ENCODE measurements at places on chromosomes 2 and 18. TPM values are rescaled to one million over a fixed set of nuclear protein-coding genes. Genes with fewer than 3 reads are reported as not detected.

Gene FBXO11
- total RNA-seq = 54.2 TPM

Gene TACR1
- total RNA-seq = 0.63 TPM

DNA sequence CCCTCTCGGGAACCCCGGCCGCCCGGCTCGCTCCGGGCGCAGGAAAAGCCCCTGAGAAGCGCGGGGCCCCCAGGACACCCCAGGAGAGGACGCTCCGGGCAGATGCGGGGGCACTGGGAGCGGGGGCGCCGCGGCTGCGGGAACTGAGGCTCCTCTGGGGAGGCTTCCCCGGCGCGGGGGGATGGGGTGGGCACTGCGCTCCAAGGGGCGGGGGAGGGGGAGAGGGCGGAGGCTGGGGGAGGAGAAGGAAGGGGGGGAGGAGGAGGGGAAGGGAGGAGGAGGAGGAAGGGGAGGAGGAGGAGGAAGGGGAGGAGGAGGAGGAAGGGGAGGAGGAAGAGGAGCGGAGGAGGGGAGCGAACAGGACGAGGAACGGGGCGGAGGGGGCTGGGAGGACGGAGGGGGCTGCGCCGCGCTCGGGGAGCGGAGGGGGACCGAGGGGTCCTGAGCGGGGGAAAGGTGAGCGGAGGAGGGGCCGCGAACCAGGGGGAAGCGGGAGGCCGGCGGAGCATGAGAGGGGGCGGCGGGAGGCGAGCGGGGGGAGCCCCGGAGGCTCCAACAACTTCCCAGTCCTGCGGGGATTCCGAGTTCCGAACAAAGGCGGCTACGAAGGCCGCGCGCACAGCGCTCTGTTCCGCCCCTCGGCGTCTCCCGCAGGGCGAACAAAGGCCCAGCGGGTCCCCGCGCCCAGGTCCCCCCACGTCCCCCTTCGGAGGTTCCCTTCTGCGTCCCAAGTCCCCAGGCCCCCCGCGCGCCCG lies 742 bp downstream of the PXDN start:
- peaks cover 18% of the 10 kb centered on the region for H3K4me1 ChIP-seq
- H3K36me3 ChIP-seq = no peaks in the 10 kb centered on the region
- H3K4me3 ChIP-seq = peak overlapping the region; percentile 52
- peak overlapping the region; percentile 54 for H3K27ac ChIP-seq
- DNase-seq = peak; percentile 88

DNA sequence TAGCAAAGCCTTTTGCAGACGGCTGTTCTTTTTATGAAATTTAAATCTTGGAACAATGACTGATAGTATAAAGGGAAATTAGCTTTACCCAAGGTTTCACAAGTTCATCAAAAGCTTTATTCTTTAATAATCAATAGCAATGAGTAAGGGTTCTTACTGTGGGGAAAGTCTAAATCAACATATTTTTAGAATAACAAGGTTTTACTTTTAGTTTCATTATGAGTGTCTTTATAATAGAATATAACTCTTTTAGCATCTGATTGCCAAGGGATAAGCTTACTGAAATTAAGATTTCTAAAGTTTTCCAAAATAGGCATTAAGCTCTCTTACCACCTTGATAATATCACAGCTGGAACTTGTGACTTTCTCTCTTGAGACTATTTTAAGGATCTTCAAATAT lies 1489.7 kb downstream of the LRP1B start:
- H3K27ac ChIP-seq = no peak overlapping the region
- no peaks in the 10 kb centered on the region for H3K27me3 ChIP-seq
- no peaks in the 10 kb centered on the region for H3K4me1 ChIP-seq

DNA sequence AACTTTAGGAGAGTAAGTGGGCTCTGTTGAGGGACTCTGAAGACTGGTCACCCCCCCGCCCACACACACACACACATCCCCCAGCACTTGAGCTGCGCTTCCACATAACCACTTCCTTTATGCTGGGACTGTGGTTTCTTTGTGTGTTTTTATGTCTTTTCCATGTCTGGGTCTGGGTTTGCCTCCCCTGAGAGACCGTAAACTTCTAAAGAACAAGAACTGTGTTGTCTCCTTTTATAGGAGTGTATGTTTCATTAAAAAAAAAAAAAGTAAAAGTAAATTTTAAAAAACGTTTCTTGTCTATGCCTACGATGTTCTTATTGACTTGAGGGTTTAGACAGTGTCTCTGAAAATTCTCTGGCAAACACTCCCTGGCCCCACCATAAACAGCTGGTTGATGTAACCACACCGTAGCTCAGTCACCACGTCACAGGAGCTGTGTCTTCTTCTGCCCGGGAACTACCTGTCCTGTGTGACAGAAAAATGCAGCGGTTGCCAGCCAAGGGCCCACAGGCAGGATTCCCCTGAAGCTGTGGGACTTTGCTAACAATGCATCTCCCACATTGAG lies 68.0 kb downstream of the KLHL29 start:
- DNase-seq = peak; percentile 44
- no peak overlapping the region for H3K4me3 ChIP-seq
- H3K27me3 ChIP-seq = no peaks in the 10 kb centered on the region
- no peaks in the 10 kb centered on the region for H3K36me3 ChIP-seq
- peaks cover 4% of the 10 kb centered on the region for H3K4me1 ChIP-seq

Gene MALL
- 123 TPM for total RNA-seq

Gene RESP18
- total RNA-seq = not detected

Gene CDKL4
- 1.5 TPM for total RNA-seq

DNA sequence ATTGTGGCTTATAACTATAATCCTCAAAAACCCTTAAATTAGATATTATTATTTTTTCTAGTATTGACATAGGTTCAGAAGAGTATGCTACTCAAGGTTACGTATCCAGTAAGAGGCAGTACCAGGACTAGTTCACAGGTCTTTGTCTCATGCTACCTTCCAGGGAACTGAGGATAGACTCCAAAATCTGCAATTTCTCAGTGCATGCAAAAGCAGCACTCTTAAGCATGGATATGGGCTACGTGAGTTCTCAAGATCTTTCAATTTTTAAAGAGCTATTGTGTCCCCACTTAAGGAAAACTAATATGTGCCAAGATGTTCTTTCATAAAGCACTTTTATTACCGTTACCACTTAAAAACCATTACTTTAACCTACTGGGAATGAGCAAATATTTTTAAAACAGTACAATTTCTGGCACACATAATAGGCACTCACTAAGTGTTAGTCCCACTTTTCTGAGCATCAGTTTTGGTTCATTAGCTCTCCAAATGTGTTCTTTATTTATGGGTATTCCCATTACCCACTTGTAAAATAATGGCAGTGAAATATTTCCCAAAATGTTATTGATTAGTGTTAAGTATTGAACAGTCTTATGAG lies 113.8 kb upstream of the TTN start:
- H3K4me1 ChIP-seq = no peaks in the 10 kb centered on the region
- DNase-seq = peak; percentile 15
- no peak overlapping the region for H3K4me3 ChIP-seq
- no peak overlapping the region for H3K27ac ChIP-seq
- no peaks in the 10 kb centered on the region for H3K27me3 ChIP-seq

GRCh38 chr2:47310801-47311560 lies 92.0 kb upstream of the MSH2 start:
- H3K27me3 ChIP-seq = no peaks in the 10 kb centered on the region
- H3K4me3 ChIP-seq = no peak overlapping the region
- DNase-seq = peak; percentile 32

- peaks cover 10% of the 10 kb centered on the region for H3K4me1 ChIP-seq
- DNase-seq = no peak
- no peak overlapping the region for H3K4me3 ChIP-seq
- no peaks in the 10 kb centered on the region for H3K36me3 ChIP-seq
- H3K27me3 ChIP-seq = no peaks in the 10 kb centered on the region
- H3K27ac ChIP-seq = no peak overlapping the region
These were observed 115.7 kb upstream of the RBMS1 start for GRCh38 chr2:160609346-160609745.

- no peaks in the 10 kb centered on the region for H3K27me3 ChIP-seq
- no peak overlapping the region for H3K4me3 ChIP-seq
- H3K4me1 ChIP-seq = no peaks in the 10 kb centered on the region
- H3K36me3 ChIP-seq = no peaks in the 10 kb centered on the region
These were observed 105.4 kb upstream of the FAM110C start for GRCh38 chr2:151553-152334.

Gene LANCL1
- 27.8 TPM for total RNA-seq

DNA sequence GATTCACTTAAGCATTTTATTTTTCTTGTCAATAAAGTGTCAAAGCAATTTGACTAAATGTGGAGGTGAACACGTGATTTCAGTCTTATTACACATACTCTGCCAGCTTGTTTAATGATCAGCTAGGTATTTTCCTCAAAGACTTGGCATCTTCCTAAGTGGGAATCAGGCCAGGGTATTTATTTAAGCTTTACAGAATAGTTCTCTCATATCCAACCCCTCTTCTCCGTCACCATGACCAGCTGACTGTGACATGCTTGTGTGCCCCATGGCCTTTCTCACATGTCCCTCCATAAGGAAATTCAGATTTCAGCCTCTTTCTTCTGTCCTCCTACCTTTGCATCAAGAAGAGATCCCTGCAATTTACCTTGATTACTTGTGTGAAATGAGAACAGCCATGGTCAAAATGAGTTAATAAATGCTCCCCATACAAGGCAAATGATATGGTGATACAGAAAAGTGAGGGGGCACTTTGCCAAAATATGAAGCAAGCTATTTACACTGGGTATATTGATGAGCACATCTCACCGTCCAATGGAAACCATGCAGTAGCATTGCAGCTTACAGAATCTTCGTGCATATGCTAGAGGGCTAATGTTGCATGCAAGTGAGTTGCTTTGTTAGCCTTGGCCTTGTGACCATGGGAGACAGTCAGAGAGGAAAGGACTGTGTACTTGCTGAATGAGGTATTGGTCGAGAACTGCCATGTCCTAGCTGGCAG lies 202.2 kb downstream of the RNF152 start:
- H3K4me1 ChIP-seq = no peaks in the 10 kb centered on the region
- no peak overlapping the region for H3K27ac ChIP-seq
- DNase-seq = no peak
- H3K4me3 ChIP-seq = no peak overlapping the region
- H3K27me3 ChIP-seq = no peaks in the 10 kb centered on the region

DNA sequence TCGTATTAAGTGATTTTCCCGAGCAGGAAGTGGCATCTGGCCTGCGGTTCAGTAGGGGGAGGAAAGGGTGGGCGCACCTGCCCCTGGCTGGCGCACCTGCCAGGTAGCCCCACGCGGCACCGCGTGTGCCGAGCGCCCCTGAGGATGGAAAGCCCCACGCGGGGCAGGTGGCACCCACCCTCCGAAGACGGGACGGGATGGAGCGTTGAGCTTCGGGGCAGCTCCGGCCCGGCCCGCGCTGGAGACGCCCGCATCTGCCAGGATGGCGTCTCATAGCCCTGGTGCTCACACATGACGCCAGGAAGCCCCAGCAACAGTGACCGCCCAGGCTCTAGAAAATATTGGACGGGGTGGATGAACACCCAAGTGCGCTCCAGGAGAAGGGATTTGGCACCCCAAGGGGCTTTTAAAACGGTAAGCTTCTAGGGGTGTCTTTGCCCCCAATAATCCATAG lies 2.5 kb upstream of the NFATC1 start:
- peaks cover 2% of the 10 kb centered on the region for H3K4me1 ChIP-seq
- H3K27ac ChIP-seq = peak overlapping the region; percentile 82
- no peak for DNase-seq
- H3K36me3 ChIP-seq = no peaks in the 10 kb centered on the region

GRCh38 chr2:43402452-43402937 lies 176.1 kb upstream of the ZFP36L2 start:
- peaks cover 17% of the 10 kb centered on the region for H3K4me1 ChIP-seq
- no peak overlapping the region for H3K4me3 ChIP-seq
- H3K36me3 ChIP-seq = no peaks in the 10 kb centered on the region
- no peak overlapping the region for H3K27ac ChIP-seq

- peaks cover 3% of the 10 kb centered on the region for H3K4me1 ChIP-seq
- no peak overlapping the region for H3K27ac ChIP-seq
- DNase-seq = peak; percentile 40
These were observed 139.7 kb downstream of the PRPF40A start for GRCh38 chr2:152577579-152577978.

DNA sequence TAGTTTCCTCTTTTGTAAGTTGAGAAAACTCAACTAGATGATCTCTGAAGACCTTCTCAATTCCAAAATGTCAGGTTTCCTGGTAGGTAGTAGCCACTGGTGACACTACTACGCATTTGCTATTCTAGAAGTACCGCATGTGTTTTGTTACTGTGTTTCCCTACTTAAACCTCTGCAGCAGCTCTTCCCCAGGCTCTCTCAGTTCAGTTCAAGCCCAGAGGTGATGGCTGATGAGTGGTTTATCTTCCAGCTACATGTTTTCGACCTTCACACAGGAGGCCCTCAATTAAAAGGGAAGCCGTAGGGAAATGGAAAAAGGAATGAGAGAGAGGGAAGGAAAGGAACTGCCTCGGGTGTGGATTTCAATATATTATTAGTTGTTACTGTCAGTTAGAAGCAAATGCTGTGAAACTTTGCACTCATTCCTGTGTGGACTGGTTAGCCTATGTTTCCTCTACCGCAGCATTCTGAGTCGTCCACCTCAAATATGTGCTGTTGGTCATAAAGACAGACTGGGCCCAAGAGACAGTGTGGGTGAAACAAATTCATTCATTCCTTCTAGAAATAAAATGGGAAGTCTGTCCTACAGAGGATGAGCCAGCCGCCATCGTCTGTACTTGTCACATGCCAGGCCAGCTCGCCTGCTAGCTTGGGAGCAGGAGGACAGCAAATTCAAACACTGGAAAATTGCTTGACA lies 455.2 kb upstream of the RAB12 start:
- no peak overlapping the region for H3K4me3 ChIP-seq
- no peak overlapping the region for H3K27ac ChIP-seq
- H3K36me3 ChIP-seq = no peaks in the 10 kb centered on the region
- no peak for DNase-seq
- H3K27me3 ChIP-seq = no peaks in the 10 kb centered on the region

DNA sequence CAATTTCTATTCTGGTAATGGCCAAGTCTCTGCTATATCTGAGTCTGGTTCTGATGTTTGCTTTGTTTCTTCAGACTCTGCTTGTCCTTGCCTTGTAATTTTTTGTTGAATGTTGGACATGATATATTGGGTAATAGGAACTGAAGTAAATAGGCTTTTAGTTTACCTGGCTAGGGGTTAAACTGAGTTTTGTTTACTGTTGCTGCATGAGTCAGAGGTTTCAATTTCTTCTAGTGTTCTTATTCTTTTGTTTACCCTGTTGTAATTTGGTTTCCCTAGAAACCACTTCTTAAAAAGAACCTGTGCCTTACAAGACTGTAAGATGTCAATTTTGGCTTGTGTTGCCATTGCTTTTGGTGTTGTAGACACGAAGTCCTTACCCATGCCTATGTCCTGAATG lies 285.0 kb upstream of the KCNH7 start:
- no peak overlapping the region for H3K4me3 ChIP-seq
- DNase-seq = no peak
- no peaks in the 10 kb centered on the region for H3K27me3 ChIP-seq
- no peaks in the 10 kb centered on the region for H3K36me3 ChIP-seq

All from lung (tissue), 17 donors.